ENCODE measurements at places on chromosomes 7 and 10.
A peak's percentile ranks its signal among the peaks of the same experiment; 100 is the strongest.

DNA sequence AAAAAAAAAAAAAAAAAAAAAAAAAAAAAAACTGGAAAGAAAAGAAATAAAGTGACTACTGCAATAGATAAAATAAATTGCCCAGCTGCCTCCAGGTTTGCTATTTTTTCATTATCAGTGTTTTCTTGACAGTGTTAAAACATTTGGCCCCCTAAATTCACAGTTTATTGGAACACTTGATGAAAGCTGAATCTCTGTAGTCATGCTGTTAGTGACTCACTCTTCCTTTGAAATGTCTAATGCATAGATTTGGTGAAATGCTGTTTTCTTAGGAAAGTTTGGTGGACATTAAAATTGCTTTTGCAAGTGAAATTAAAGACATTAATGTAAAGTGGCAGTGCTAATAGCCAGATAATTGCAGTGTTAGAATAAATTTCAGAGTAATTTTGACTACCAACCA, 785.2 kb downstream of the NRG3 start:
- DNase-seq = no peak

- no peak for DNase-seq
These were observed 414.5 kb downstream of the REEP3 start for GRCh38 chr10:63935705-63936104.

DNA sequence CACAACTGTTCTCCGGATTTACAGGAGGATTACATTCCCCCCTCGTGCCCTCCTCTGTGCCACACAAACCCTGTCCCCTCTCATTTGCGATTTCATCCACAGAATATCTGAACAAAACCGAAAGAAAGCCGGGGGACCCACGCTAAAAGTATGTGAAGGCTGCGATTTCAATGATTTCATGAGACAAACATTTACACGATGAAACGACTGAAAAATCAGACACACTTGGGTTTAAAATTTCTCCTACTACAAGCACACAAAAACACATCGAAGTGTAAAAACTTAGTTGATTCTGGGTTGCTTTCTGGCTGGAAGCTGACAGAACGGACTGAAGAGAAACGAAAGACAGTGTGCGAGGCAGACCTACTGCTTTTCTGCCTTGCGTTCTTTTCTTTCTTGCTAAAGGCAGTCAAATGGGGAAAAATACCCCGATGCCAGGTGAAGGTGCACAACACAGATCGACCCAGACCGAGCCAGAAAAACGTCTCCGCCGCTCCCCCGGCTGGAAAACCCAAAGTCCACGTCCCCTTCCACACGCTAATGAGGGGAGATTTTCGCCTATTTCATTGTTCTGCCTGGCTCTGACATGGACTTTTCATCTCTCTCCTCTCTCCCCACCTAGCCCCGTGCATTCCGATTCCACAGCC, 1.2 kb downstream of the HIPK2 start:
- DNase-seq = peak; percentile 18

DNA sequence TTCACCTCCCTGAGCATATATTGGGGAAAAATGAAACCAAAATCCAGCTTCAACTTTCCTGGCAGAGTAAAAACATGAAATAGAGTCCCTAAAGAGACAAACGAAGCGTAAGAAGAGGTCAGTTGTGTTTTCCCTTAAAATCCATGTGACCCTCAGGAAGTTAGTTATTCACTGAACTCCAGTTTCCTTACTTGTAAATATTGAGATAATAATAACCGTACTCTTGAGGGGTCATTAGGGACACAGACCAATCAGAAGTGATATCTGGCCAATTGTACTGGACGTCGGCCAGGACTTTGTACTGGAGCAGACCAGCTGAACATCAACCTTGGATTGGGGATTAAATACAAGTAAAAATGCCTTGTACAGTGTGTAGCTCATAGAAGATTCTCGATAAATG, 167.0 kb downstream of the GATA3 start:
- no peak for DNase-seq

GRCh38 chr10:92244796-92245195, 46.1 kb downstream of the CPEB3 start:
- no peak for DNase-seq

DNA sequence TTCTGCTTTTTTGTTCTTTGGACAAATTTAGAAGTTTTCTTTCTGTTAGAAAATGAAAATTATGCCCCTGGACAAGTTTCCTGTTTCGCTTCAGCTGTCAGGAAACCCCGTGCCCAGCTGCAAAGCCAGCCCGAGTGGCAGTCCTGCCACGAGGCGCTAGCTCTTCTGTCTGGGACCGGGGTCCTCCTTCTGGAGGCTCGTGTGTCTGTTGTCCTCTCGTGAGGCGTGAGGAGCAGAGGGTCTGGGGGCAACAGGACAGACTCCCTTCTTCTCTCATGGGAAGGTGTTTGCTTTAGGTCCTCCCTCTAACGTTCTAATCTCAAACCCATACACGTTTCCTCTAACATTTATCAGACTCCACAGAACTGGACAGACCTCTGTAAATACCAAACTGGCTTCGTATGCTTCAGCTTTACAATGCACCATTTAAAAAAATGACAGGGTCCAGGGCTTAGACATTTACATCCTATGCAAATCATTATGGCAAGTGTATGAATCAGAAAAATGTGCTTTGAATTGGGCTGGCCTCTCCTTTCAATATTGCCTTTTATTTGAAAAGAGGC, 184.5 kb upstream of the SHH start:
- no peak for DNase-seq

DNA sequence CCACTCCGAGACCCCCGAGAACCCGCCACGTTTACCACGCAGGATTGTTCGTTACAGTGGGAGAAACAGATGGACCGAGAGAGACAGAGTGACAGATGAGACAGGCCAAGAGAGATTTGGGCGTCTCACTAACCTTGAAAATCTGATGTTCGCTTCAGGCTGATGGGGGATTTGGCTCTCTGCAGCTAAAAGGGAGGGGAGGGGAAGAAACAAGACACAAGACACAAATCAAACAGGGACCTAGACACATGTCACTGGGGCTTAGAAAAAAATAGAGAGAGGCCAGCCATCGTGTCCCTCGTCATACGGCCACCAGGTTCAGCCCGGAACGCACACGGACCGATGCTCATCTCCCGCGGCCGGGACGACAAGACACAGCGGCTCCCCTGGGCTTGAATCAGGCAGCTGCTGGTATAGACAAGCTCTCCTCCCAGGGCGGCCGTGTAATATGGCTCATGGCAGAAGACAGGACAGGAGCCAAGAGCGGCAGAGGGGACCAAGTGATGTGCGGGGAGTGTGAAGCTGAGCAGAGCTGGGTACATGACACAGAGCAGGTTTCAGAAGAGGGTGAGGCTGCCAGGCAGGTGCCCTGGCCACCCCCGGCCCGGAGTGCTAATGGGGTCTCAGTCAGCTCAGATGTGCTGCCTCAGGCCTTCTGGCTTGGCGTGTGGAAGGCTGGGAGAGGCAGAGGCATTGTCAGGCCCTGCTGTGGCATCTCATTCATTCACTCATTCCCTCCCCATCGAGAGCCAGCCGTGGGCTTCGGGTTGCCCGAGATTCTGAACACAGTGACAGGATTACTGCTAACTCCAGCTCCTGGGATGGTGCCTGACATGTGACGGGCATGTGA, 88.5 kb upstream of the GNA12 start:
- no peak for DNase-seq

- DNase-seq = peak; percentile 82
These were observed 1.8 kb downstream of the C10orf95 start for GRCh38 chr10:102449321-102450123.

DNA sequence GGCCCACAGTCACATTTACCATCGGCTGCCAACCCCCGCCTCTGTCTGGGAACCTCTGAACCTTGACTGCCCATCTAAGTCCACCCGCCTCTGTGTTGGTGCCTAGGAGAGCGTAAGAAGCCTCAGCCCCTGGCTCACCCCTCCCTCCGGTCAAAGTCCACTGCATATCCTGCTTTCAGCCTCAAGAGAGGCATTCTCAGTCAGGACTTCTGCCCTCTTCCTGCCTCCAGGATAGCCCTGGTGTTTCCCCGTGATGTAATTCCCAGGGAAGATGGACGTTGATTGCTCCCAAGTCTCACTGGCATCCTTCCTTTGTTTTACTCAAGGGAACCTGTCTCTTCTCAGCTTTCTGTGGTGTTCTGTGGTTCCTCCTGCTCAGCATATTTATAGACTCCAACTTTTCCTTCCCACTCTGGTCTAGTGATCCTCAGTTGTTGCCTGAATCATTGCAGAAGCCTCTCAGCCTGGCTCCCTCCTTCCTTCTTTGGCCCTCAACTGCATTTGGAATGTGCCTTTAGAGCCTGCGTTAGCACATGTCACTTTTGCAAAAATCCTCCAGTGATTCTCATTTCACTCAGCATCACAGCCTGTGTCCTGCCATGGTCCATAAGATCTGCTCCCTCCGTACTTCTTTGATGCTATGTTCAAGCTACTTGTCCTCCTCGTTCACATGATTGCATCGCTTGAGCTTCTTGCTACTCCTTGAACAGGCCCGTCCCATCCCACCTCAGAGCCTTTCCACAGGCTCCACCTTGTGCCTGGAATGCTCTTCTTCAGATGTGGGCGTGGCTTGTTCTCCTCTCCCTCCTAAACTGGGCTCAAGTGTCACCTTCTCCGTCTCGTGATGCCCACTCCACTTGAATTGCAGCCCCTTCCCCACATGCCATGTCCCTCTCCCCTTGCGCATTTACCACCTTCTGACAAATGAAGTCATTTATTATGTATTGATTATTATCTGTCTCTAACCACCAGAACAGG, 124.2 kb downstream of the PLPP4 start:
- DNase-seq = peak; percentile 19

GRCh38 chr10:118812393-118812740, 57.6 kb upstream of the CACUL1 start:
- DNase-seq = no peak

- no peak for DNase-seq
These were observed 20.8 kb upstream of the GHITM start for GRCh38 chr10:84118395-84119006.

- peak; percentile 27 for DNase-seq
These were observed 21.0 kb downstream of the ZCWPW1 start for GRCh38 chr7:100407285-100408180.

DNA sequence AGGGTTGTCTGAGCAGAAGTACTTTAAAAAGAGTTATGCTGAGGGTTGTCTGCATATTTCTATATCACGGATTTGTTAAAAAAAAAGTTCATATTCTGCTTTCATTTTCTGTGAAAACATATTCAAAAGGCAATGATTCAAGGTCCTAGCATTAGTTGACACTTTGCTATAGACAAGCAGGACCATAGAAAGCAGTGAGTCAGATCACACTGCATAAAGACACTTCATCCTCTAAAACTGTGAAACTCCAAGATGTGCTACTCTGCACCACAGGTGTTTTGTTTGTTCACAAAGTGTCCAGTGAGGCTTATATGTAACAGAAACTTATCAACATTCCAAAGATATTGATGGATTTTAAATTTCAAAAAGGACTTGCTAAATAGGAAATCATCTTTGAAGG, 47.0 kb downstream of the SPAM1 start:
- DNase-seq = no peak

- DNase-seq = no peak
These were observed 25.4 kb downstream of the KAT6B start for GRCh38 chr10:74851831-74852230.

DNA sequence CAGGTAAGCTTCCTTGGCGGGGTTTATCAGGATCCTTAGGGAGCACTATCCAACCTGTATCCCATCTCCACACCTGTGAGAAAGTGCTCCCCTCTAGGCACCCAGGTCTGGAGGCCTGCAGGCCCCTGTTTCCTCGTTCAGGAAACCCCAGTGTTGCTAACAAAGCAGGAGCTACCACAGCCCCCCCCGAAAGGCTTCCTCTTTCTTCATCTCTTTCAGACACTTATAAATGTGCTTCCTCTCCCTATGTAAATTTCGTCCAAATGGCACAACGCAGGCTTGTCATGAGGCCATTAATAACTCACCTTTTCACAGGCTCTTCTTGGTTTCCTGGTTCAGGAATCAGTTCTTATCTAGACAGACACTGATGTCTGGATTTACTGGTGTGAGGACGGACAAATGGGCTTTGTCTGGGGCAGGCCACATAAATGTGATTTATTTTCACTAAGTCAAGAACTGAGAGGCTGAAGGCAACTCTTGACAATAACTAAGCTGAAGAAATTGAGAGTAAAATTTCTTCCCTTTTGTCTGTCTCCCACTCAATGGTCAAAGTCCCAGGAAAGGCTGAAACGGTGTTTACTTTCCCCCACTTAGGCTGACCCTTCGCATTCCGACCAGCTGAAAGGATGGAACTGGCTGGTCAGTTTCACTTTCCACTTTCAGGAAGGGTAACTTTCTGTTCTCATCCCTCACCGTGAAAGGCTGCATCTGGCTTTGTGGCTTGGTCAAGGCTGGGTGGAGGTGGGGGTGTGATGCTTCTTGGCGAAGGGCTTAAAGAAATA, 46.8 kb downstream of the PIK3AP1 start:
- DNase-seq = peak; percentile 69

DNA sequence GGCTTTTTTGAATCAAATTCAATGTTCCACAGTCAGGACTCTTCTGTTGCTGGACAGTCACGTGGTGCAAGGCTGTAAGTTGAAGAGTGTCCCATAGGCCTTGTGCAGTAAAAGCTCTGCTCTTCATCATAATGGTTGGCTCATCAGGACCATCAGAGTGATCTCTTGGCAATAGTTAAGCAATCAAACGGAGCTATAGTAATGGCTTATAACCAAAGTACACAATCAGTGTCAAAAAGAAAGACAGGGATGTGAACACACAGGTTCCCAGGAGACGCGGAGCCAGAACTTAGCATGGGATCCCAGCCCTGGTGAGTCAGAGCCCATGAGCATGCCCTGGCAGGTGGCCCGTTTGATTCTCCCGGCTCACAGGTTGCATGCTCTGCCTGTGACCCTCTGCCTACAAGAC, 10.8 kb upstream of the GPNMB start:
- DNase-seq = peak; percentile 26

- no peak for DNase-seq
These were observed 195.5 kb upstream of the HPS1 start for GRCh38 chr10:98642281-98642680.

DNA sequence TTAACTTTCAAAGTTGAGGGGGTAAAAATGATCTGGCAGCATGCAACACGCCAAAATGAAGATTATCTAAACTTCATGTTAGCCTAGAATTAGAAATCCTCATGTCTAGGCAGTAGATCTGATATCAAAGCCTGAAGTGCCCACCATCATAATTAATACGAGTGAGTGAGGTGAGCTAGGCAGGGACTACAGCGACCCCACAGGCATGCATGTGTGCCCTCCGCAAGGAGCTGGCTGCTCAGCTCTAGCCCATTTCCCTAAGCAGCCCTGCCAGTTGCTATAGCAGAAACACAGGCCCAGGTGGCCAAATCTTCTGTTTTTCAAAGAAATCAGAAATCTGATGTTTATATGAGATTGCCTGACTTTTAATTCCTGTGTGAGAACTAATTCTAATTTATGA, 93.1 kb upstream of the IFRD1 start:
- no peak for DNase-seq

GRCh38 chr7:22296916-22297315, 60.0 kb downstream of the RAPGEF5 start:
- DNase-seq = no peak
